ENCODE measurements at places on chromosomes 6 and 20.

GRCh38 chr6:144008120-144008811 lies at the start of gene PLAGL1:
TSS of gene PLAGL1 (minus strand) at chr6:144008259. CDS start at chr6:143948136, 60,123 bp downstream.
- peak; percentile 11 for DNase-seq

GRCh38 chr6:11722220-11722619 lies 56.4 kb downstream of the ADTRP start:
- no peak for DNase-seq

DNA sequence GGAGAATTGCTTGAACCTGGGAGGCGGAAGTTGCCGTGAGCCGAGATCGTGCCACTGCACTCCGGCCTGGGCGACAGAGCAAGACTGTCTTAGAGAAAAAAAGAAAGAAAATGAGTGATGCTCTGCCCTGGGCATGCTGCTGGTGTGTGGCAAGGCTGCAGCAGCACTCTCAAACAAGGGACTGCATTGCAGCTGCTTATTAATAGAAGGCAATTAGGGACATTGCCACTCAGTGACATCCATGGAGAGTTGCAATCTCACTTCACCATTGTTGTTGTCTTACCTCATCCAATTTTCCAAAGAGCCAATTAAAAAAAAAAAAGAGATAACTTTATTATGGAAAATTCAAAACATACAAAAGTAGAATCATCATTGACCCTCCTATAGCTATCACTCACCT lies 131.1 kb downstream of the LRRC1 start:
- no peak for DNase-seq

DNA sequence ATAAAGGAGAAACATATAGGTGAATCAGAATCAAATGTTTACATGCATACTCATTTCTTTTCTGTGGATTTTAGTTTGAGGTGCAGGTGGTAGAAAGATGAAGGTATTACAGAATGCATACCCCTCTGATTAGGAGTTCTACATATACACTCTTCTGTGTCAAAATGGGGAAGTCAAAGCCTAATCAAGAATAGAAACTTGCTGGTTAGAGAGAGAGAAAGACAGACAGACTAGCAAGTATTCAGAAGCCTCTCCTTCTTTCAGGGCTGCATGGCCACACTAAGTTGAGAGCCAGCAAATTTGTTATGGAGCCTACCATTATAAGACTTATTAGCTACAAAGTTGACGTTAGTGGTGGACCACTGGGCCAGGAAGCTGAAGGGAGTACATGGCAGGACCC lies 358.3 kb upstream of the EYS start:
- no peak for DNase-seq

DNA sequence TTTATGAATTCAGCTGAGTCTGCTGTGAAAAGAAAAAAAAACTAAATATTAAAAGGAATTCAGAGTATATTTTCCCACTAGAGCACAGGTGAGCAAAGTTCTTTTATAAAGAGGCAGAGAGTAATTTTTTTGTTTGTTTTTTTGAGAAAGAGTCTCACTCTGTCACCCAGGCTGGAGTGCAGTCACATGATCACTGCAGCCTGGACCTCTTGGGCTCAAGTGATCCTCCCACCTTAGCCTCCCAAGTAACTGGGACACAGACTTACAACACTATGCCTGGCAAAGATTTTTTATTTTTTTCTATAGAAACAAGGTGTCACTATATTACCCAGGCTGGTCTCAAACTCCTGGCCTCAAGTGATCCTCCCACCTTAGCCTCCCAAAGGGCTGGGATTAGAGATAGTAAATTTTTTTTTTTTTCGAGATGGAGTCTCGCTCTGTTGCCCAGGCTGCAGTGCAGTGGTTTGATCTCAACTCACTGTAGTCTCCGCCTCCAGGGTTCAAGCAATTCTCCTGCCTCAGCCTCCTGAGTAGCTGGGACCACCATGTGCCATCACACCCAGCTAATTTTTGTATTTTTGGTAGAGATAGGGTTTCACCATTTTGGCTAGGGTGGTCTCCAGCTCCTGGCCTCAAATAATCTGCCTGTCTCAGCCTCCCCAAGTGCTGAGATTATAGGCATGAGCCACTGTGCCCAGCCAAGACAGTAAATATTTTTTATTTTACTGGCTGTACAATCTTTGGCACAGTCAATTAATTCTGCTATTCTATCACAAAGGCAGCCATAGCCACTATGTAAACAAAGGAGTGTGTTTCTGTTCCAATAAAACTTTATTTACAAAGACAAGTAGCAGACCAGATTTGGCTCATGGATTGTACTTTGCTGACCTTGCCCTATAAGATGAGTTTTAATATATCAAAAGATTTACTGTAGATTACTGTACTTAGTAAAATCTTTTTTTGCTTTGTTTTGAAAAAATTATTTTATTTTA lies 14.5 kb upstream of the B4GALT5 start:
- no peak for DNase-seq

GRCh38 chr20:49729780-49730179 lies 16.1 kb upstream of the B4GALT5 start:
- no peak for DNase-seq

GRCh38 chr6:169702840-169703246 lies 917 bp downstream of the C6orf120 start:
- DNase-seq = no peak
